Central memory CD4-positive, alpha-beta T cell (primary cell): ENCODE measurements at places on chromosomes 11 and 22.
A peak's percentile ranks its signal among the peaks of the same experiment; 100 is the strongest.

DNA sequence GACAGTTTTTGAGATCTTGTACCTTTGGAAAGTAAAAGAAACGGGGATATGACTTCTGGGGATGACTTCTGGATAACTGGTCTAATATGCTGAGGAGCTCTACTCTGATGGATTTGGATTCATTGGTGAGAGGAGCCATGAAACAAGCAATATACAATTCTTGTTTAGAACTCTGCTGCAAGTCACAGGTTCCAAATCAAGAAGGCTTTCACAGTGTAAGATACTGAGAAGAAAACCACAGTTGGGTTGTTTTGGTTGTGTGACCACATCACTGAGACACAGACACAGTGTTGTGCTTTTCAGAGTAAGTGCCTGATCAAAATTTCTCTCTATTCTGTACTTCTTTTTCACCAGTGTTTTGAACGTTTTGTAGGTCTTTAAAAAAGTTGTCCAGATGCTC, 13.1 kb upstream of the UCP2 start:
- DNase-seq = peak; percentile 81

DNA sequence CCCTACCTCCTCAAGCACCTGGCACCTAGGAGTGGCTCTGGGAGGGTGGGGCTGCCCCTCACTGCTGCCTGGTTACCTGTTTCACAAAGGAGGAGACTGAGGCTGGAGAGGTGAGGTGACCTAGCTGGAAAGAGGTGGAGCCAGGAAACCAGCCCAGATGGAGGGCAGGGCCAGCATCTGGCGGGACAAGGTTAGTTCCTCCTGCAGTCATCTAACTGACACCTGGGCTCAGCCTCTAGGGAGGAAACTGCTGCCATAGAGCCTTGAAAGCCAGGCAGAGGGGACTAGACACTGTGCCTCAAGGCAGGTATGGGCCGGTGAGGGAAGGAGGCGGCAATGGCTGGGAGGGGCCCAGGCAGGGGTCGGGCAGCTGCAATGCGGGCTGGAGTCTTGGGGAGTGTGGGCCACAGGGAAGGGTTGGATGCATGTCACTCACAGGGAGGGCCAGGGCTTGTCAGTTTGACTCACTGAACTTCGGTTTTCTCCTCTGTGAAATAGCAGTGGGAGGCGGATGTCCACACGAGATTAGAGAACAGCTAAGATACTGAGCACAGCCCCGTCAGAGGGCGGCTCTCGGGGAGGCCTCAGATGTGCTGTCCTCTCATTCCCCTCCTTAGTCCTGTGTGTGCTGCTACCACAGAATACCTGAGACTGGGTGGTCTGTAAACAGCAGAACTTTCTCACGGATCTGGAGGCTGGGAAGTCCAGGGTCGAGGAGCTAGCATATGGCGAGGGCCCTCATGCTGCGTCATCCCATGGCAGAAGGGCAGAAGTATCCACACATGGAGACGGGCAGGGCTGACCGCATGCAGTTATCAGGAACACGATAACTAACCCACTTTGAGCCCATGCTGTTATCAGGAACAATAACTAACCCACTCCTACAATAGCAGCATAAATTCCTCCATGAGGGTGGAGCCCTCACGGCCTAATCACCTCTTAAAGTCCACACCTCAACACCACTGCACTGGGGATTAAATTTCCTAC, 16.1 kb downstream of the MGAT3 start:
- no peak for DNase-seq

DNA sequence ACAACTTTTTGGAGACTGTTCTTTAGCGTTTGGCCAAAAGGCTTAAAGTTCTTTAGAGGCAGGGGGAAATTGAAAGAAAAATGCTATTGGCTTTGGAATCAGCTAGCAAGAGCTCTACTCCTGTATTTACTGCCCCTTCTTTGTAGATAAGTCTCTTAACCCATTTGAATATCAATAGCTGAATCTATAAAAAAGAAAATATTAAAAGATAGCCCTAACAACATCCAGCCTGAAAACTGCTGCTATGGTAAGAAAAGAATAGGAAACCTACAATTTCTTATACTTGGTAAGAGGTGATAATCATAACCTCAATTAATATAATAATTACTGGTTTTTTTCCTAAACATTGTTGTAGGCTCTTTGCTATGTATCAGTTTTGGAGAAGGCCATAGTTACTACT, at the start of gene OR5B12:
Gene OR5B12, minus strand, starts transcription at position 101 of the 400 bp plus-strand sequence. CDS start 2,085 bp downstream, outside the sequence.
- DNase-seq = no peak

- DNase-seq = no peak
Observed at GRCh38 chr11:58576887-58577471, 1.3 kb upstream of the LPXN start.

DNA sequence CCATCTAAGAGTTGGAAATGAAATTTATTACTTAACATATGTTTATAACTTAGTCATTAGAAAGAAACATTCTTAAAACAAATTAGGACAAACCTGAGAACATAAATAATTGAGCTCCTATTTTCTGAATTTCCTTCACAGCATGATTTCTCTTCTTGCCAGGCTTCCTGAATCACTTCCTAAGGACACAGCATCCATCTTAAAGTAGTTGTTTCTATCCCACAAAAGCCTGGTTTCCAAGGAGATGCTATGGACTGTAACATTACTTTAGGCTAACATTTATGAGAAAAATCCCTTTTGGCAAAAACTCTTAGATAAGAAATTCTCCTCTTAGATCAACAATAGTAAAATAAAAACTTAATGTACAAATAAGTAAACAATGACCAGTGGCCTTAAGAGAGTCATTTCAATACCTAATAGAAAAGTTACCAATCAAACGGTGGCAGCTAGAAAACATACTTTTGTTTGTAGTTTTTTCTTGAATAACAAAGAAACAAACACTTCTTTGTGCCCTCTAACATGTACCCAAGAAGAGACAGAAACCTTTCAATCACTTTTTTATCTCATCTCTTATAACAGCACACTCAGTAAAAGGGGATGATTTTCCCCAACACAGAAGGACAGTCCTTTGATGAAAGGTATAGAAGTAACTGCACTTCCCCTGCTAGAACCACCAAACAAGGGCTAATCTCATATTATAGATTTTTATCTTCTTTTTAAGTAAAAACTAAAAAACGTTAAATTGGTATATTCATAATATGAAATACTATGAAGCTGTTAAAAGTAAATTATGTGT, 74.5 kb downstream of the TTC28 start:
- no peak for DNase-seq

- no peak for DNase-seq
Observed at GRCh38 chr11:87223816-87224215, 186.1 kb downstream of the TMEM135 start.

GRCh38 chr11:62223095-62223494, 14.6 kb downstream of the SCGB2A1 start:
- no peak for DNase-seq

GRCh38 chr22:48044487-48045060, 1282.1 kb downstream of the TBC1D22A start:
- no peak for DNase-seq

- DNase-seq = no peak
Observed at GRCh38 chr11:113026778-113027177, 65.6 kb downstream of the NCAM1 start.

GRCh38 chr11:69916806-69917387, 97.7 kb upstream of the FGF3 start:
- DNase-seq = no peak

GRCh38 chr11:71244116-71244810, 8.1 kb downstream of the SHANK2 start:
- DNase-seq = no peak

DNA sequence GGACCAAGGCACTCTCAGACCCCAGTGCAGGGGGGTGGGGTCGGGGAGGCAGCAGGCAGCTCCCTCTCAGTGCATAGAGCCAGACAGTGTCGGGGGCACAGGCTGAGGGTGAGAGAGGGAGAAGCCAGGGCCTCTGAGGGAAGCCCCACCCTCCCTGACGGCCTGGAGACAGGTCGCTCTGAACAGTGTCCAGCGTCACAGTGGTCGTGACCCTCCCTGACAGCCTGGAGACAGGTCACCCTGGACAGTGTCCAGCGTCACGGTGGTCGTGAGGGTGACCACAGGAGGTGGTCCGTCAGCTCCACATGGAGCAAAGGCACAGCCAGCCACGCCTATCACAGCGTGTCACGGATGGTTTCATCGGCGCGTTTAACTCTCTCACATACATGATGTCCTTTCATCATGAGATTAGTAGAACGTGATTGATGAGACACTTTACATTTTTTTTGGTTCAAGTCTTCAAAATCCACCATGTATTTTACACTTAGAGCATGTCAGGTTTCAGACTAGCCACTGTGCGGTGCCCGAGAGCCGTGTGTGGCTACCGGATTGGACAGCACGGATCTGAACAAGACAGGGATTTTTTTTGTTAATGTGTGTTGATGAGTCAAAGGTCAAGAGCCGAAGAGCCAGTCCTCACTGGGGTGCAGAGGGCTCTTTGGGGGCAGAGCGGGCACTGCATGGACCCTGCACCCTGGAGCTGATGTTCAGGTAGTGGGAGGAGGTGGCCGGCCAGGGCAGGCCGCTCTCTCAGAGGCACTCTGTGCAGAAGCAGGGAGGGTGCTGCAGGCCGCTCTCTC, 23.9 kb upstream of the PANX2 start:
- no peak for DNase-seq

DNA sequence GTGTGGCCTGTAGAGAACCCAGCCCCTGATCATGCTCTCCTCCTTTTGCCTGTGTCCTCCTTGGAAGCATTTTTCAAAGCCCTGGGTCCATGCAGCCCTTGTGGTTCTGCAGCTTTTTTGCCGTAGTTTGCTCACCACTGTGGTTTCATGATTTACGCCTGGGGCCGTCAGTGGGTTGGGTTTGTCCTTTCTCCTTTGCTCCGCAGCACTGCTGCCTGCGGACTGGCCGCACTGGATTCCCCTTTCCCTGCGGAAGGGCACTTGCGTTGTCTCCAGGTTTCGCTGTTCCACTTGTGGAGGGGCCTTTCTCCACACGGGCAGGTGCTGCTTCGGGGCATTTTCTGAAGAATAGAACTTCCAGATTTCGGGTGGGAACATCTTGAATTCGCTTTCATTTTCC, 1260.9 kb downstream of the BRD1 start:
- DNase-seq = no peak

DNA sequence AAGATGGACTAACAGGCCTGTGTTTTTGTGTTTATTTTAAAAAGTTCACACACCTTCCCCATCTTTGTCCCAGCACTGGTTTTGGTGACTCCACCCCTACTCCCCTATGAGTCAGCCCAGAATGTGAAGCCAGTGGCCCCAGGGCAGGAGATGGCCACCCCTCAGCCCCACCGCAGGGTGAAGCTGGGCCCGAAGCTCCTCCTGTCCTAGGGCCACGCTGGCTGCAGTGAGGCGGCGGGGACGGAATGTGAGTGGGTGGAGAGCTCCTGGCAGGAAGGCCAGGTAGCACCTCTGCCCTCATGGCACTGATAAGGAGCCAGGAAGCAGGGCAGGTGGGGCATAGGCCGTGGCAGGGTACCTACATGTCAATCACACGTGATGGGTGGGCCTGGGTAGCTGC, 39.9 kb downstream of the SGSM3 start:
- DNase-seq = no peak

DNA sequence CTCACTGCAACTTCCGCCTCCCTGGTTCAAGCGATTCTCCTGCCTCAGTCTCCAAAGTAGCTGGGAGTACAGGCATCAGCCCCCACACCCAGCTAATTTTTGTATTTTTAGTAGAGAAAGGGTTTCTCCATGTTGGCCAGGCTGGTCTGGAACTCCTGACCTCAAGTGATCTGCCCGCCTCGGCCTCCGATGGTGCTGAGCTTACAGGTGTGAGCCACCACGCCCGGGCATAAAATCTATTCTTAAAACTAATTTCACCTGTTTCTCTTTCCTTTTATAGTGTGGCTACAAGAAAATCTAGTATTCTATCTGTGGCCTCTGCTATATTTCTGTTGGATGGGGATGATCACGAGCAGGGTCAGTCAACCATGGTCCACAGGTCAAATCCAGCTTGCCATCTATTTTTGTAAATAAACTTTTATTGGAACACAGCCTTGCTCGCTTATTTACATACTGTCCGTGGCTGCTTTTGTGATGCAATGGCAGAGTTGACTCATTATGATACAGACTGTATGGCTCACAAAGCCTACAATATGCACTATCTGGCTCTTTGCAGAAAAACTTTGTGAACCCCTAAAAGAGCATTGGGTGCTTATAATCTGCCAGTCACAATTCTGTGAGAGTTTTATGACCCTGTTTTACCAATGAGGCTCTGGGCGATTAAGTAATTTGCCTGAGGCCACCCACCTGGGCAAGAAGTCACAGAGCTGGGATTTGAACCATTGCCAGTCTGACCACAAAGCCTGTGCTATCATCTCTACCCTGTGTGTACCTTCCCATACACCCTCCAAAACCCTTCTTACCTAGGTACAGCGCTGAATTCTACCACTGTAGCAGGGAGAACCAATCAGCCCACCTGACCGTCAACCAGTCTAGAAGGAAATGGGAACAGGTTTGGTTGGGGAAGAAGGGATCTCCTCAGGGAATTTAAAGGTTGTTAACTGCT, 28.3 kb downstream of the SLC1A2 start:
- no peak for DNase-seq

- no peak for DNase-seq
Observed at GRCh38 chr22:28394513-28395110, 285.0 kb downstream of the TTC28 start.

DNA sequence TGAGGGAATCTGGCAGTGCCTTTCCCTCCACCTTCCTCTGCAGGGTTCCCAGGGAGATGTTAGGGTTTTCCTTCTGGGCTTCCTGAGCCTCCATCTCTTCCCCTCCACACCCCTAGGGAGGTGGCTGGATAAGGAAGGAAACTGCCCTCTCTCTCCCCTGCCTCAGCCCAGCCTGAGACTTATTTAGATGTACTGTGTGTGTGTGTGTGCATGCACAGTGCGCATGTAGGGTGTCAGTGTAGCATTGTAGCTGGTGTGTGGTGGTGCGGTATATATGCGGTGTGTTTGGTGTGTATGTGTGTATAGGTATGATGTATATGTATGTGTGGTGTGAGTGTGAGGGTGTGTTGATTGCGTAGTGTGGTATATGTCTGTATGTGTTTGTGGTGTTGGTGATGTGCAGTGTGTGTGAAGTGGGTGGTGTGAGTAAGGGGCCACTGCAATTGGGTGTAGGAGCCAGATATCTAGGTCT, 1.5 kb downstream of the FXYD6 start:
- no peak for DNase-seq

- DNase-seq = no peak
Observed at GRCh38 chr22:30511109-30511508, 5.6 kb upstream of the SEC14L4 start.

DNA sequence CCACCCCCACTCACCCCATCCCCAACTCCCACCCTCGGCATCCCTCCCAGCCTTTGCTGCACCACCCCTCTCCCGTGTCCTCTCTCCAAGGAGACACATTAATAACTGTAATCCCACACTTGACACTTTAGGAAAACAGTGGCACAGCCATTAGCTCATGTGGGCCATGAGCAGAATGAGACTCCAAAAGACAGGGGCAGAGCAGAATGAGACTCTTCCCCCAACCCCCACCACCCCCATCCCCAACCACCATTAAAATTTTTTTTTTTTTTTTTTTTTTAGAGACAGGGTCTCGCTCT, 6.2 kb upstream of the SLCO2B1 start:
- no peak for DNase-seq

GRCh38 chr11:32297611-32298011, 137.7 kb downstream of the WT1 start:
- DNase-seq = no peak
